ENCODE measurements at places on chromosomes 16 and 17.

DNA sequence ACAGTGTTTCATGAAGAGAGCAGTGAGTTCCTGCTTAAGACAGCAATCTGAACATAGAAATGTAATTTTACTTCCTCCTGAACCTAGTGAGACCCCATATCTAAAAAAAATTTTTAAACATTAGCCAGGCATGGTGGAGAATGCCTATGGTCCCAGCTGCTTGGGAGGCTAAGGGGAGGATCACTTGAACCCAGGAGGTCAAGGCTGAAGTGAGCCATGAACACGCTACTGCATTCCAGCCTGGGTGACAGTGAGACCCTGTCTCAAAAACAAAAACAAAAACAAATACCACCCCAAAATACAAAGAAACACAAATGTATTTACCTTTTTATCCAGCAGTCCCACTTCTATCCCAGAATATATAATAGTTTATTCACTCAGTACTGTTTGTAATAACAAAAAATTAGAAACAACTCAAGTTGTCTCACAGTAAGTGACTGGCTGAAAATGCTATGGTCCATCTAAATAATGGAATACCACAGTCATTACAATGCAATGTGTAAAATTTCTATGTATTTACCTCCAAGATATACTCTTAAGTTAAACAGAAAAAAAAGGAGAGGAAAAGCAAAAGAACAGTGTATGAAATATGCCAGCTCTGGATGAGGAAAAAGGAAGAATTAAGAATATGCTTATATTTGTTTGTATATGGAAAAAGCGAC, 16.3 kb downstream of the CFDP1 start:
- DNase-seq, result no peak

DNA sequence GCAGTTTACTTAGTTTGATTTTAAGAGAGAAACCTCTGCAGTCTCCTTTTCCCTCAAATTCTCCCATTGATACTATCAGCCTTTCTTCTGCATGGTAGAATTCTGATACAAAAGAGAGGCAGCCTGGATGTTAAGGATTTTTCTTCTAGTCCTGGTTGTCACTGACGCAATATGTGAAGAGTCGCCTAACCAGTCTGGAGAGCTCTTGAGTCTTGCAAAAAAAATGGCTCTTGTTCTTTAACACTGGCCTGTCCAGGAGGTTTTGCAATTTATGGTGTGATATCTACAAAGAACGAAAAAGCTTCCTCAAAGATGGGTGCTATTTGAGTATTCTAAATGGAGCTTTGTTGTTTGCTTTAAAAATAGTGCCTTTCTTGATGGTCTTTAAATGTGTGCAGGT, 28.9 kb downstream of the COX10 start:
- DNase-seq, result no peak

DNA sequence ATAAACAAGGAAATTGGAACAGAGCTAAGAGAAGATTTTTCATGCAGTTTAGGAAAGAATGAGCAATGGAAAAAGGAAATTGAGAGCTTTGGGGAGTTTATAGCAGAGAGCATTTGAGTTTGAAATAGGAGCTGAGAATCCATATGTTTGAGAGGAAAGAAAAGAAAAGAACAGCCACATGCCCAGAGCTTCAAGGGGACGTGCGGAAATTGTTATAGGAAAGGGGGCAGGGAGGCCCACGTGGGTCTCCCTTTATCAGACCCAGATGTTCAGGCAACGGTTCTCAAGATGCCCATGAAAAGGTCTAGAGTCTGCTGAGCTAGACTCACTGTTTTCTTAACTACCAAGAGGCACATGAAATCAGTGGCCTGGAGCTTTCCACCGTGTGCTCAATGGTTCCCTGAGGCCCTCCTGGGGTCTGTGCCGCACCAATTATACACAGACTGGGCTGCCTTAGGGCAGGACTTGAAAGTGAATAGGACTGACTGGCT, 31.2 kb downstream of the CHD9 start:
- DNase-seq, result no peak

- DNase-seq, result peak; percentile 16
Measured at GRCh38 chr17:12342609-12343435, 322.1 kb downstream of the MAP2K4 start.

DNA sequence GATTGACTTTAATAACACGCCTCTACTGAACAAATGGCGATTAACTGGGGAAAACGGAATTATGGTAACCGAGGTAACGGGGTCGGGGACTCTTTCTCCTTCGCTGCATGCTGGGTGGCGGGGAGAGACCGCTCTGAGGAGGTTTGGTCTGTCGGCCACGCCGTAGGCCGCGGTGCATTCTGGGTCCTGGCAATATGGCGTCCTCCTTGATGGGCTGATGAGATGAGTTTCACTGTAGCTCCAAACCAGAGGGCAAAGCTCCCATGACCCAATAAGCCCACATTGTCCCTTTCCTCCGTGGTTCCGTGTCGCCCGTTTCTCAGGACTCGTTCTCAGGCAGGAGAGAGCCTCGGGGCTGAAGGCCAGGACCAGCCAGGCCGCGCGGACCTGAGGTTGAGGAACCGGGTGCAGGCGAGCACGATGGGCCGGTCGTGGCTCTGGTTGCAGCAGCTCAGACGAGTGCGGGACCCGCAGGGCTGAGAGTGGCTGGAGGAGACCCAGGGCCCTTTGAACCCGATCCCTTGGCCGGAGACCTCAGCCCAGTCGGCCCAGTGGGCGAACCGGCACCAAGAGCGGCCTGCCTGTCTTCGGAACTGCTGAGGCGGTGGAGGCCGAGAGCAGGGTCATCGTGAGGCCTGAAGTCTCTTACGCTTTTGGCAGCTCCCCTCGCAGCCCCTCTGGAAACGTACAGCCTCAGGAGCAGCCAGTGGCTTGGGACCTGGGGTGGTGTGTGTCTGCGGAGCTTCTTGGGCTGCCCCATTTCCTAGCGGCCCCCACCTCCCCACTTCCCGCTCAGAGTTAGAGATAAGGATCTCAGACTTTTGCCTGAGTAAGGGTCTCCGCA, at the start of gene RPTOR:
Gene RPTOR, plus strand, starts transcription at position 184 of the 844 bp plus-strand sequence. CDS start 792 bp downstream, outside the sequence.
- peak; percentile 91 for DNase-seq

- DNase-seq, result peak; percentile 72
Measured at GRCh38 chr16:2090777-2091546, 43.2 kb downstream of the TSC2 start.

DNA sequence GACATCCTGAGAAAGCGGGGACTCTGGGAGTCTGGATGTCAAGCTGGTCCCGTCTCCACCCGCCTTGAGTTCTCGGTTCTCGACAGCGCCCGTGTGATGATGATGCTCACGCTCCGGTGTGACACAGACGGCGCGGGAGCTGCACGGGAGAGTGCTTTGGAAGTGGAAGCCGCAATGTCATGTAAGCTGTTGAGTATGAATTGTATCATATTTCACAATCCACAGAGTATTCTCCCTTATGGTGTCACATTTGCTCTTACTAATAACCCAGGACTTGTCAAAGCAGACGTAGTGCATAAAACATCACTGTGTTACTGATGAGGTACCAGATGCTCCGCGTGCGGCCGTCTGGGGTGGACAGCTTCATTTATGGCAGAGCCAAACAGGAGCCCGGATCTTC, 217.5 kb upstream of the CHMP6 start:
- no peak for DNase-seq

DNA sequence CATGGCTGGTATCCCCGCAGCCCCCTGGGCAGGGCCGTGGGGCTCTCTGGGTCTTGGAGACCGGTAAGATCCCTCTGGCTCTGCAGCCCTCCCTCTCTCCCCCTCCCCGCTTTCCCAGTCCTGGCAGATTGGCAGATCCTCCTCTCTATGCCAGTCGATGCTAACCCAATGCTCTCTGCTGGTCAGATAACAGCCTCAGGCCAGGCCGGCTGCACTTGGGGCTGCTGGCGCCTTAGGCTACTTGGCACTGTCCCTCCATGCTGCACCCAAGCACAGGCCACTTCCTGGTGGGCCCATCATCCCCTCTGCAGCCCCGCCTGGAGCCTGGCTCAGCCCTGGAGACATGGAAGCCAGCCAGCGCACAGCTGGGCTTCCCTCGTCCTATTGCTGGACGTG, 81.7 kb downstream of the RTN4RL1 start:
- no peak for DNase-seq

- no peak for DNase-seq
Measured at GRCh38 chr16:19029980-19030379, 37.4 kb upstream of the COQ7 start.

GRCh38 chr17:75769536-75769935, 4.5 kb upstream of the GALK1 start:
- DNase-seq, result no peak

DNA sequence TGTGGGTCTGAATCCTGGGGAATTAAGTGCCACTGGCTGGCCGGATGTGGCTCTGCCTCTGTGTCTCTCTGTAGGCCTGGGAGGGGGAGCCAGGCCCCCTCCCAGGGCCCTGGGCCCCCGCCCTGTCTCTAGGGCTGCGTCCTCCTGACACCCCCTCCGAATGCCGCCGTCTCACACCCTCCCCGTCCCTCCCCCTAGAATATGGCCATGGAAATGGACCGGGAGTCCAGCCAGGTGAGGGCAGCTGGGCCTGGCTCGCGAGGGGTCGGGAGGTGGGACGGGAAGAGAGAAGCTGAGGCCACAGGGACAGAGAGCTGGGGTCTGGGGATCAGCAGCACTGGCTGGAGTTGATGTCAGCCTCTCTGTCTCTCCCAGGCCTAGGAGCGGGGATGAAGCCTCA, 16.1 kb upstream of the PKMYT1 start:
- DNase-seq, result no peak

DNA sequence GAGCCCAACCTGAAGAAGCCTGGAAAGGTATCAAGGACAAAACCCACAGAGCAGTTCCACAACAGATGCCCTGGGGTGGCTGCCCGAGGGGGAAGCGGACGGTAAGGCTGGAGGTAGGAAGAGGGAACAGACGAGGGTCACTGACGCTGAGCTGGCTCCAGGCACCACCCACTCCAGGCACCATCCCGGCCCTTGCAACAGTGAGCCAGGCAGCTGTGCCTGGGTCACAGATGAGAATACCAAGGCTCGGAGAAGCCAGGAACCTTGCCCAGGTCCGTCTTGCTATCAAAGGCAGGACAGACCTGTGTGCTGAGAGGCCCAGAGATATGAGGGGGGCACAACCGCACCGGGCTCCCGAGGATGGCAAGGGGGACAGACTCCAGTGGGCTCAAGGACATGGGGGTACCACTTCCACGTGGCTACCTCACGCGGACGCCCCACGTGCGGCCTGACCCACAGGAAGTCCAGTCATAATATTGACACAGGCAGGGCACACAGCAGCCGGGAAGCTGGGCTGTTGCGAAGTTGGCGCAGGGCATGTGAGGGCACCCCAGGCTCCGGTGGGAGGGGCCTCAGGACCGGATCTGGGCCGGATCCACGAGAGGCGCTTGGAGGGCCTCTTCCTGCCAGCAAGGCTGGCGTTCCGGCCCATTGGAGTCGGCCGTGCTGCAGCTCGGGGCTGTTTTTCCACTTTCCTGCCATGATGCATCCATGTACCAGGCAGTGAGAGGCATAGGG, 29.9 kb downstream of the PEMT start:
- DNase-seq, result no peak

DNA sequence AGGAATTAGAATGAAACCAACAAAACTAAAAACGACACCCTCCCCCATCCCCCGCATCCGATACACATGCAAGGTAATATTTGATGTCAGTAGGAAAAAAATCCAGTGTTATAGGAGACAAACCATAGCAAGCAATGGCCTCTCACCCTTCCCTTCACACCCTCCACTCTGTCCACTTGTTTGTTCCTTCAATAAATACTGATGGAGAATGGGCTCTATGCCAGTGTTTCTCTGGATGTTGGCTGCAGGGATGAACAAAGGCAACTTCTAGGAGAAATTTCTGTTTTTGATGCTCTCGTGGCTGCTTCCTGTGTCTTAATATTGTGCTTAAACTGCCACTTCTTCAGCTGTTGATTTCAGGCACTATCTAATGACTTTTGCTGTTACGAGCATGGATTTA, 98.8 kb downstream of the WWOX start:
- no peak for DNase-seq

DNA sequence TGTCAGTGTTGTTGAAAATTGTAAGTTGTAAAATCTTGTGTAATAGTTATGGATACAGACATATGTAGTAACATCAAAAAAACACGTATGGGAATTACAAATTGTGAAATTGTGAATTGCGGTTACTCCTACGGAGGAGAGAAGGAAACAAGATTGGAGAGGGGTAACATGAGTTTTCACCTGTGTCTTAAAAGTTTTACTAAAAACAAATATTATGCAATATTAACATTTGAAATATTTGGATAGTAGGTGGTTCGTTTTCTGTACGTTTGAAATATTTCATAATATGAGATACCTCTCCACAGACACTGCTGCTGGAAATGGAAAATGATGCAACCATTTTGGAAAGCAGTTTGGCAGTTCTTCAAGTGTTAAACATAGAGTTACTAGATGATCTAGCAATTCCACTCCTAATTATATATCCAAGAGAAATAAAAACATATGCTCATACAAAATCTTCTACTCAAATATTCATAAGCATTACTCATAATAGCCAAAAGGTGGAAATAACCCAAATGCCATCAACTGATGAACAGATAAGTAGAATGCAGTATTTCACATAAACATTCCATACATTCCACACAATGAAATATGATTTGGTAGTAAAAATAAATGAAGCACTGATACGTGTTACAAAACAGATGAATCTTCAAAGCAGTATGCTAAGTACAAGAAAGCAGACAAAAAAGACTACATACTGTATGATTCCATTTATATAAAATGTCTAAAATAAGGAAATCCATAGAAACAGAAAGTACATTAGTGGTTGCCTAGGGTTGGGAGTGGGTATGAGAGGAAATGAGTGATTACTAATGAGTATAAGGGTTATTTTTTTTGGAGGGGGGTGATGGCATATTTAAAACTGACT, 40.7 kb upstream of the ABCA10 start:
- no peak for DNase-seq

GRCh38 chr17:40417609-40418427, at the start of gene TOP2A:
TSS of gene TOP2A (minus strand) at chr17:40417896. CDS start at chr17:40417791, 105 bp downstream.
- DNase-seq, result peak; percentile 99

DNA sequence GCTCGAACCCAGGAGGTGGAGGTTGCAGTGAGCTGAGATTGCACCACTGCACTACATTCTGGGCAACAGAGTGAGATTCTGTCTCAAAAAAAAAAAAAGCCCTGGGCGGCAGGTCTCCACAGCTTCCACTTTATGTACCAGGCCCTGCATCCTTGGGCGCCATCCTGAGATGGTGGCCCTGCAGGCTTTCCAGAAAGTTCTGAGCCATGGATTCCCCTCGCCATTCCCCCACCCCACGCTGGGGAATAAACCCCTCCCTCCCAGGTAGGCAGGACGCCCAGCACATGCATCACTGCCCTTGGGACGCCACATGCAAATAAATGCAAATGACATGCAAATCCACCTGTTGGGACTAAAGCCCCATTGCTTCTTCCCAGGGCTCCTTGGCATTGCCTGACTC, 13.8 kb upstream of the ZNF469 start:
- DNase-seq, result no peak

GRCh38 chr17:9883451-9883850, 21.6 kb downstream of the RCVRN start:
- DNase-seq, result no peak

GRCh38 chr16:54462151-54462651, 175.6 kb upstream of the IRX3 start:
- DNase-seq, result no peak

- DNase-seq, result no peak
Measured at GRCh38 chr17:9845306-9845705, 19.6 kb downstream of the GLP2R start.

- no peak for DNase-seq
Measured at GRCh38 chr16:48546774-48547173, 63.2 kb downstream of the N4BP1 start.

- DNase-seq, result no peak
Measured at GRCh38 chr17:57999496-58000017, 7.5 kb downstream of the SRSF1 start.

GRCh38 chr17:4586043-4586442, 1.7 kb downstream of the SMTNL2 start:
- no peak for DNase-seq

- DNase-seq, result no peak
Measured at GRCh38 chr17:1779571-1780131, 17.8 kb downstream of the SERPINF1 start.

- no peak for DNase-seq
Measured at GRCh38 chr16:67395458-67396158, 2.3 kb upstream of the TPPP3 start.

Measured in neural crest cell (in vitro differentiated cells).